ENCODE measurements at places on chromosomes 7 and 10.
A peak's percentile ranks its signal among the peaks of the same experiment; 100 is the strongest.

DNA sequence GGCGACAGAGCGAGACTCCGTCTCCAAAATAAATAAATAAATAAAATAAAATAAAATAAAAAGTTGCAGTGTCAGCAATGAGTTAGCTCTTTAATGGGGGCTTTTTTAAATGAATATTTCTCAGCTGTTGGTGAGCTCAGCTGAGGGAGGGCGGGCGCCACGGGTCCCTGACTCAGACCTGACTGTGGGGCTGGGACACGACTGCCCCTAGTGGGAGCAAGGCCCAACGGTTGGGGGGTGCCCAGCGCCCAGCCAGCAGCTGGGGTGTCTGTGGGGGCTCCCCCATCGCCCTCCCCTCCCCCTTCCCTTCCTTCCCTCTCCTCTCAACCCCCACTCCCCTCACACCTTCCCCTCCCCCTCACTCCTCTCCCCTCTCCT, 46.6 kb downstream of the PWWP2B start:
- peak; percentile 49 for DNase-seq

GRCh38 chr7:44116087-44116788, 7.1 kb downstream of the POLD2 start:
- DNase-seq, result no peak

DNA sequence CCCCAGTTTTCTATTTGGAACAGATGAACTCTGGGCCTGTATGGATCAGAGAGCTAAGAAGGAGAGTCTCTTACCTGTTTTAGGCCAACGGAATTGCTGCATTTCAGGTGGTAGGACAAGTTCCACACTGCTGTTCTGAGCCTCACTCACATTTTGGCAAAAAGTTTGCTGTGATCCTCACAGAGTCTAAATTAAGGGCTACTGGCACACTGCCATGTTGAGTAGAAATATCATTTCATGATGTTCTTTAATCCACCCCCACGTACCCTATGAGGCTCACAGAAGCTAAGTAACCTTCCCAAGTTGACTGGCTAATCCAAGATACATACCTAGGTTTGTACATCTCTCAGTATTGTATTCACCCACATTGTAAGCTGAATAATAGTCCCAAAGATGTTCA, 447.2 kb downstream of the INHBA start:
- DNase-seq, result no peak

DNA sequence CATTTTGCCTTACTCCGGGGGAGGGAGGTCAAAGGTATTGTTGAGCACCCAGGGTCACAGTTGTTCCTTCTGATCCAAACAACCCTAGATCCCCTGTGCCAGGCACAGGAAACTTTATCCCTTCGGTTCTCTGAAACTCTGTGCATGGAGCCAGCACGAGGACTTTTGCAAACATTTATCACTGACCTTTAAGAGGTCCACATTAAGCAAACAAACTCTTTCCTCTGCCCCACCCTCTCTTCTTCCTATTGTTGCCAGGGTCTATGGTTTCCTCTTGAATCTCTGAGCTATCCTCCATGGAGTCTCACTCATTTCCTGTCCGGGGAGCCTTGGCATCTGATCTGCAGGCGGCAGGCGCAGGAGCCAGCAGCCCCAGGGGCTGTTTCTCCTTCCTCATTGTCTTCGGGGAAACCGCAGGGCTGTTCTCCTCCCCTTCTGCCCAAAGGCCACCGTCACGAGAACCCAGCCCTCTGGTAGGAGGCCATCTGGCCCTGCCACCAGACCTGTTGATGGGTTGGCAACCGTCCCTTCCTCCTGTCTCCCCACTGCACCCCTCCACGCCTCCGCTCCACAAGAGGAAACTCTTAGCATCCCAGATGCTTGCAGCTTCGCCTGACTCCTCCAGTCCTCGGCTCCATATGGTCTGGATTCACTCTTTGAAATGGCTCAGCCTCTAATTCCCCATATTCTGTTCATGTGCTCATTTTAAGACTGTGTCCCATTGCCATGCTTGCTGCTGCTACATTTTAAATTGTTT, 327.3 kb upstream of the NRP1 start:
- no peak for DNase-seq

DNA sequence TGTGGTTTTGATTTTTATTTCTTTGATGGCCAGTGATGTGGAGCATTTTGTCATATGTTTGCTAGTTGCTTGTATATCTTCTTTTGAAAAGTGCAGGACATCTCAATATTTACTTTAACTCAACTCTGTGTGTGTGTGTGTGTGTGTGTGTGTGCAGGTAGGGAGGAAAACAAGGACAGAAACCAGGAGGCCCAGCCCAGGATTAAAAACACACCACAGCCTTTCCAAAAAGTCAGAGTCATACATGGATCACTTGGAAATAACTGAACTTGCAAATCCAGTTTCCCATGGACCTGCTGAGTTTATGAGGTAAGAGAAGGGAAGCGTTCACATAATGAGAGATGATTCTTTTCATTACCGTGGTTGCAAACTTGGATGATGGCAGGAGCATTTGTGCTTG, 189.9 kb upstream of the LYZL1 start:
- no peak for DNase-seq

- no peak for DNase-seq
Observed at GRCh38 chr10:119421891-119422681, 120.4 kb downstream of the RGS10 start.

DNA sequence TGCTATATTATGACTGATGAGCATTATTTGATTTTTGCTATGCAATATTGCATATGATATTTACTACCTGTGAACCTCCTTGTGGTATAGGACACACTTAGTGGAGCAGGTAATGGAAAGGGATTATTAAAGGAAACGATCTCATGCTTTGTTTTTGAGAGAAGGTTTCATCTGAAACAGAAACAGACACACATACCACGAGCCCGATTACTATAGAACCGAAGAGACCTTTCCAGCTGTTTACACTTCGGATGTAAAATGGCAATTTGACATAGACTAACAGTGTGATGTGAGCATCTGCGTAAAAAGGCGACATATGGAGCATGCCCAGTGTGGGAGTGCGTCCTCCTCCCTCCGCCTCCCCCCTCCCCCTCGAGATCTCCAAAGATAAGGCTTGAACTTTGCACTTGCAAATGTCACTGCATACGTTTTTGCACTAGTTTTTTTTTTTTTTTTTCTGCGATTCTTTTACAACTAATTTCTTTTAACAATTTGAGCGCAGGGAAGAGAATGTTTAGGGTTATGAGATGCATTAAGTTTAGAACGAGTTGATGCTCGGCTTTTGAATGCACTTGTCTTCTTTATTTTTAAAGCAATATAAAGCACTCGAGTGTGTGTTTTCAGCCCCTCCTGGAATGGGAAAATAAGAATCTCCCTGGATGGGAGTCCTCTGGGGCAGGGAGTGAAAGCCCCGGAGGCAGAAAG, 251.0 kb downstream of the NSUN6 start:
- no peak for DNase-seq

GRCh38 chr10:129689671-129690071, 222.6 kb downstream of the MGMT start:
- no peak for DNase-seq

- no peak for DNase-seq
Observed at GRCh38 chr7:43872406-43873110, 3.2 kb upstream of the MRPS24 start.

GRCh38 chr10:119597405-119598186, 832 bp upstream of the TIAL1 start:
- DNase-seq, result no peak

DNA sequence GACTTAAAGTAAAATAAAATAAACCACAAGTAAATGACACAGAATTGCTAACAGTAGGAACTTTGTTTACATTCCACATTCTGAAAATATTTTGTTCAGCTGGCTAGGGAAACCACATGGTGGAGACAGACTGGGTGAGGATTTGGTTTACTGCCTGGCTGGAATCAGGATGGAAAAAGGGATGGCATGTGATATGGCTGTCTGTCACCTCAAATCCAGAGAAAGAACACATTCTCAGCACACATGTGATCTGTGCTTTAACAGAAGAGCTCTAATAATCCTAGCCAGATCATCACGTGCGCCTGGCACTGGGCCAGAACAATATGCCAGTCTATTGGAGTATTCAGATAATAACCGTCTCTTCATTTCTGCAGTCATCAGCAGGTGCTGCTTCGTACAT, 90.9 kb upstream of the PIP4K2A start:
- no peak for DNase-seq

DNA sequence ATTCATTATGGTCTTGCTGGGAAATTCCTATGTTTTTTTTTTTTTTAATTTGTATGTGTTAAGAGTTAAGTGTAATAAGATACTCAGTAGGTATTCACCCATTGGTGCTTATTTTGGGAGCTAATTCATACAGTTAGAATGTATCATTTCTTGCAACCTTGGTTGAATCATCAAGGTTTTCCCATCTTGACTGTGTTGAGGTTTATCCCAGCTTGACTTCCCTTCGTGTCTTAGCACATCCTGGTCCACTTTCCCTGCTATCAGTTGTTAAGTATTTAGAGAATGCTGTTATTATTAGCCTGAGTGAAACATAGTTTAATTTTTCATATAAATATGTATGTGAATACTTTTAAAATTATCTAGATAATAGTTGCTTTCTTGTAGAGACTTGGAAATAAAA, 20.8 kb downstream of the RALA start:
- DNase-seq, result no peak

All from stimulated activated CD4-positive, alpha-beta T cell treated with anti-CD3 and anti-CD28 coated beads, Interleukin-15, amount 100 ng/mL, for 48 hours (primary cell).